Upper lobe of left lung (tissue), 6 donors: ENCODE measurements at places on chromosomes 16 and 17. TPM values are rescaled to one million over a fixed set of nuclear protein-coding genes. Genes with fewer than 3 reads are reported as not detected.

DNA sequence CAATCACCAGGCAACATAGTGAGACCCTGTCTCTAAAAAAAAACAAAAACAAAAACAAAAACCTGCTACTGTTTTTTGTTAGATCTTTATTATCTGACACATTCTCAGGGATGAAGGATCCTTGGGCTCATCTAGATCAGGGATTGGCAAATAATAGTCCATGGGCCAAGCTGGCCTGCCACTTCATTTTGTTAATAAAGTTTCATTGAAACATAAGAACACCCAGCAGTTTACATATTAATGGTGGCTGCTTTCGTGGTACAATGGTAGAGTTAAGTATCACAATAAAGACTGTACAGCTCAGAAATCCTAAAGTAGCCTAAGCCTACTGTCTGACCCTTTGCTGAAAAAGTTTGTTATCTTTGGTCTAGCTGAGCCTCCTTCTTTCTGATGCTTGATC lies 32.9 kb upstream of the CLEC18A start:
- DNase-seq = no peak

GRCh38 chr17:40371261-40371929 lies 6.9 kb upstream of the GJD3 start:
- no peak for DNase-seq

- no peak for DNase-seq
Measured at GRCh38 chr16:72639494-72639893, 408.4 kb downstream of the ZFHX3 start.

NGFR gene
- 2.0 TPM for total RNA-seq

DPEP3 gene
- total RNA-seq = not detected
